ENCODE measurements at places on chromosomes 1 and 21. TPM values are rescaled to one million over a fixed set of nuclear protein-coding genes. Genes with fewer than 3 reads are reported as not detected.

FAM72A gene
- 21.3 TPM for total RNA-seq

KDF1 gene
- not detected for total RNA-seq

C4BPB gene
- not detected for total RNA-seq

NPPB gene
- total RNA-seq, result 0.30 TPM

MFSD2A gene
- 20.3 TPM for total RNA-seq

SPRR2G gene
- total RNA-seq, result not detected

LYPD8 gene
- total RNA-seq, result 0.56 TPM

KLHDC8A gene
- total RNA-seq, result 0.19 TPM

GNG12 gene
- 97.5 TPM for total RNA-seq

AHDC1 gene
- 9.5 TPM for total RNA-seq

NIBAN1 gene
- total RNA-seq, result 76.5 TPM

SELENBP1 gene
- total RNA-seq, result not detected

Measured in A375 (cell line).